ENCODE measurements at places on chromosomes 16 and 17. TPM values are rescaled to one million over a fixed set of nuclear protein-coding genes. Genes with fewer than 3 reads are reported as not detected.

NEUROD2 gene
- total RNA-seq = 0.01 TPM

KRT222 gene
- total RNA-seq = 0.57 TPM

TP53TG3F gene
- total RNA-seq = 0.15 TPM

KIFC3 gene
- total RNA-seq = 139 TPM

GABARAP gene
- 676 TPM for total RNA-seq

PTX4 gene
- 0.03 TPM for total RNA-seq

PPP1R1B gene
- 0.16 TPM for total RNA-seq

METRNL gene
- 46.0 TPM for total RNA-seq

NACA2 gene
- total RNA-seq = not detected
